Stimulated activated CD4-positive, alpha-beta T cell treated with anti-CD3 and anti-CD28 coated beads, TNF-alpha, amount 100 ng/mL, for 24 hours (primary cell): ENCODE measurements at places on chromosomes 12 and 14.

DNA sequence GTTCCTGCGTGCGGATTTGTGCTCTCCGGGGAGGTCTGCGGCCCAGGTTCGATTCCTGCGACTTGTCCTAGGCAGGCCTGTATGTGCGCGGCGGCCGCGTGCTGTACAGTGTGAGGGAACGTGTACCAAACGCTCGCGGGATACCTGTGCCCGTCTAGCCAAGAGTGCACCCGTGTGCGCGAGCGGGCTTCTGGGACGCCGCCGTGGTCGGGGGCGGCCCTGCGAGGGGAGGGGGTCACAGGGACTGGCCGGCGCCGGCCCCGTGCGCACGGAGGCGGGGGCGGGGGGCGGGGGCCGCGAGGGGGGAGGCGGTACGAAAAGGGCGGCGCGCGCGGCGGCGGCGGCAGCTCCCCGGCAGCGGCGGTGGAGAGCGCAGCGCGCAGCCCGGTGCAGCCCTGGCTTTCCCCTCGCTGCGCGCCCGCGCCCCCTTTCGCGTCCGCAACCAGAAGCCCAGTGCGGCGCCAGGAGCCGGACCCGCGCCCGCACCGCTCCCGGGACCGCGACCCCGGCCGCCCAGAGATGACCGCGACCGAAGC, at the start of gene DLK1:
TSS of gene DLK1 (plus strand) at position 343 of the 536 bp plus-strand sequence. CDS start at position 520, 177 bp downstream.
- no peak for DNase-seq

- no peak for DNase-seq
Measured at GRCh38 chr12:24285448-24285847, 336.0 kb upstream of the SOX5 start.

- no peak for DNase-seq
Measured at GRCh38 chr14:75283162-75283832, 4.7 kb downstream of the FOS start.

GRCh38 chr12:116590561-116590960, 31.4 kb downstream of the MAP1LC3B2 start:
- DNase-seq: no peak

DNA sequence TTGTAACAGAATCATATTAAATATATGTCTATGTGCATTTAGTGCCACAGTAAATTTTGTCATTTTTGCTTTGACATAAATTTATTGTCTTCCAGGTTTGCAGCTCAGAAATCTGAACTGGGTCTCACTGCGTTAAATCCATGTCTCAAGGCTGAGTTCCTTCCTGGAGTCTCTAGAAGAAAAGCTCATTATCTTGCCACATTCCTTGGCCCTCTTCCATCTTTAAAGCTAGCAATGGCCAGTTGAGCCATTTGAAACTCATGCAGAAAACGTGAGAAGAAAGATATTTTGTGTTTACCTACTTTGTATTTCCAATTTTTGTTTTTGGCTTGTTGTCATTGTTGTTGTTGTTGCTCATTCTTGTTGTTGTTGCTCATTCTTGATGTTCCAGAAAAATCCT, 10.7 kb downstream of the PRH1 start:
- no peak for DNase-seq

DNA sequence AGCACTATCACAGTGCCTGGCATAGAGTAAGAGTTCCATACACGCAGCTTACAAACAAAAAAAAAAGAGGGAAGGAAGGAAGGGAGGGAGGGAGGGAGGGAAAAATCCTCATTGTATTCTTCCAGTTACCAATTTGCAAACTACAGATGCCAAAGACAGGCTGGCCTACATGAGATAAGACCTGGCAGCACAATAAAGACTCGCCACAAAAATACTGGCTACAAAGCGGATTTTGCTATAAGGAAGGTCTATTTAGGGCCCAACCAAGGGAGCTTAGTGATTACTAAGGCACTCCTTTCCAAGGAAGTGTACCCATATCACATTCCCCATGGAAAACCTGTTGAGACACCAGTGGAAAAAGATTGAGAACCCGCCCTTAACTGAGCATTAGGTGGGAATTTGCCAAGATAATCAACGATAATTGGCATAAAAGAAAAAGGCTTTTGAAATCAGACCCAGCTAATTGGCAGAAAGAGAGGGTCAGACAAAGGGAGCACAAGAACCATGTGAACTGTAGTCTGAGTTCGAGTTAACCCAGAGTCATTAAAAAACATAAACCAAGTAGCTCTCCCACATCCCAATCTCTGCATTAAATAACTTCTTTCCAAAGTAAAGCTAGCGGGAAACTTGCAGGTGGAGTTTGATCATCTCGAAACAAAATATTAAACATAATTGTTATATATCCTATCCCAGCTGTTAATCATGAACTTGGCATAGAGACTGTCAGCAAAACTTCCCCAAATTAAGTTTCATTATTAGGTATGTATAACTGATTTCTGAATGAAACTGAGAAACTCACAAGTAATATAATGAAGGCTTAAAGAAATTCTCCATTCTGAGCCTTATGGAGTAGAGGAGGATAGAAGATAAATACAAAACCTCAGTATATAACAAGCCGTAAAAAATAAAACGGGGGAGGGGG, 50.1 kb downstream of the PHLDA1 start:
- DNase-seq: no peak

GRCh38 chr12:99695050-99695449, 47.5 kb downstream of the GARIN6 start:
- no peak for DNase-seq

DNA sequence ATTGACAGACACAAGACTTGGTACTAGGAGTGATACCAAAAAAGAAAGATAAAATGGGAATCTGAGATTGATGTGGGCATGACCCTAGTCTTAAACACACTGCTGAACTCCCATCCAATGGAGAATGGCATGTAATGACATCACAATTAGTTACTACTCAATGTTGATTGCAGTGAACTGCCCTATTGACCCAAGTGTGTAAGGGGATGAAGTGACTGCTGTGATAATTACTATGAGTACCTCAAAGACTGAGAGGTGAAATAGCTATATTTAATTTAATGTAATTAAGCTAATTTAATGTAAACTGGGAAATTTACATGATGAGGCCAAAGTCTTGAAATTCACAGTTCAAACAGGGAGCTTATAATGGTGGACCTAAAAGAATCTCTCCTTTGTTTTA, at the start of gene ADAM20:
TSS of gene ADAM20 (minus strand) at position 101 of the 400 bp plus-strand sequence. CDS start 10,247 bp downstream, outside the sequence.
- no peak for DNase-seq

DNA sequence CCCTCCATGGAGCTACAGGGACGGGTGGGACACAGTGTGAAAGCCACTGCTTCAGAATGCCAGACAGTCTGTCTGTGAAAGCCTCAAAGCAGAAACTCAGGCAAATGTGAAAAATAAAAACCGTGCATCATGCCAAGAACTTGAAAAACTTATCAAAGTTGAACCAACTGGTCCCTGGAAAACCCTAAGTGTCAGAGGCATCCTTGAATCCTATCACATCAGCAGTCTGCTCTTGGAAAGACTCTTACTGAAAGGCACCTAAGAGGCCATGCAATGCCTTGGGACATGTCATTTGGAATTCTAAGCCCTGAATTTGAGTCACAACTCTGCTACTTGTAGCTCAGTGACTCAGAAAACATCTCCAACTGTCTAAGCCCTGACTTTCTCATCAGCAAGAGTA, 62.4 kb upstream of the GRIN2B start:
- no peak for DNase-seq

DNA sequence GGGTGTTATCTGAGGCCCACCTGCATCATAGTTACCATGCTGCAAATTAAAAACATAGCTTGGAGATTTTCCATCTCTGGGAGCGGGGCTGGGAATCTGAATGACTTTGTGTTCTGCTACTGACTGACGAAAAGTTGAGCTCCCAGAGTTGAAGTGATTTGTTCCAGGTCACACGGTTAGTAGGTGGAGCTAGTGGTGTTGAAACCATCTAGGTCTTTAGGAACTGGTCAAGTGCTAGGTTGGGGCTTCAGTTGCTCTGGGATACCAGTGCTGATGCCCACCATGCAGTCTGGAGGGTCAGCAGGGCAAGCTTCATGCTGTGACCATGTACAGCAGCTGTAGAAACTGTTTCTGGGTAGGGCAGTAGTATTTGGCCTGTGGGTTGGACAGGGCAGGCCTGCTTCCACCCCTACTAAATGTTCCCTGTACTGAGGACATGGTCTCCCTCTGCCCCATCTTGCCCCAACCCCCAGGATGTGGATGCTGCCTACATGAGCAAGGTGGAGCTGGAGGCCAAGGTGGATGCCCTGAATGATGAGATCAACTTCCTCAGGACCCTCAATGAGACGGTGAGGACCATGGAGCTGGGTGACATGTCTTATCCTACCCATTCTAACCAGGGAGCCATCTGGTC, 5.3 kb downstream of the KRT7 start:
- no peak for DNase-seq

DNA sequence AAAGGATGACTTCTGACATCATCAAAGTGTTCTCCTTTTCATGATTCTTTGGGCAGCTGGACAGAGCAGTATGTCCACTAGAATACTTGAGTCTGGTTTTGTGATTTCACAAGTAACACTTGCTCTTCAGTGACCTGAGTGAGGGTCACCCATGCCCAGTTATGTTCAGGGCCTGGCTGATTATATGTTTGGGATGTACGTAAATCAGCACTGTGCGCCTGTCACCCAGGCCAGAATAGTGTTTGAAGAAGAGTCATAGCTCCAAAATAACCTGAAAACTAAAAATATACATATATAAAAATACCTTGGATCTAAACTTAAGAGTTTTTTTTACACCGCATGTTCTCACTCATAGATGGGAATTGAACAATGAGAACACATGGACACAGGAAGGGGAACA, 3.8 kb downstream of the BICD1 start:
- DNase-seq: no peak
